ENCODE measurements at places on chromosomes 6 and 20.

DNA sequence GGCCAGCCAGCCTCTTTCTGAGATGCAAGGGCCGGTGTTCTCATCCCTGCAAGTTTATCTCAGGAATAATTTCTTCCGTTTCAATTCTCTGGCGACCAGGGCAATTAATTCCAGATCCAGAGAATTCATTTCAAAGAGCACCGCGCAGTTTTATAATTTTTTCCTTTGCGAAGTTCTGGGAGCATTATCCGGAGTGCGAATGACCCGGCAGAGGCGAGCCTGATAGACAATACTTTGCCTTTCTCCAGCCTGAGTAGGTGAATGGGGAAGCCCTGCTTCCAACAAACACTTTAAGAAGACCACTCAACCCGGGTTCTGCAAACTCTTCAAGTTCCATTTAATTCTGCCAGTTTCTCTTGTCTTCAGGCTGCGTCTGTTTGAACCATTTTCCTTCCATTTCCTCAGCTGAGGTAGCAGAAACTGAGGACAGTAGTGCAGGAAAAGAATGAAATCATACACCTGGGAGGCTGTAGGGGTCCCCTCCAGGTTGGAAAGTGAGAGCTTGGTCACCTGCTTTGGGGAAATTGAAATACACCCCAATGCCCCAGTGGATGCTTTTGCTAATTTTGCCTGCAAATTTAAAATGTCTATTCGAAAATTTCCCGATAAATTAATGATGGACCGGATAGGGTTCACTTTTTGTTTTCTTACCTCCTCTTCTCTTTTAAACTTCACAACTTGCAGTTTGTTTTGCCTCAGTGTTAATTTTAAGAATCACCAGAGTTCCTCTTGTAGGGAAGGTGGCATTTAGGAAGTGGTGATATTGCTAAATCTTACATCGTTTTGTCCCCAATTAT is 1.1 kb downstream of the VGLL2 start:
- DNase-seq = no peak

- no peak for DNase-seq
These were observed 5.6 kb upstream of the ZNF831 start for GRCh38 chr20:59157961-59158541.

DNA sequence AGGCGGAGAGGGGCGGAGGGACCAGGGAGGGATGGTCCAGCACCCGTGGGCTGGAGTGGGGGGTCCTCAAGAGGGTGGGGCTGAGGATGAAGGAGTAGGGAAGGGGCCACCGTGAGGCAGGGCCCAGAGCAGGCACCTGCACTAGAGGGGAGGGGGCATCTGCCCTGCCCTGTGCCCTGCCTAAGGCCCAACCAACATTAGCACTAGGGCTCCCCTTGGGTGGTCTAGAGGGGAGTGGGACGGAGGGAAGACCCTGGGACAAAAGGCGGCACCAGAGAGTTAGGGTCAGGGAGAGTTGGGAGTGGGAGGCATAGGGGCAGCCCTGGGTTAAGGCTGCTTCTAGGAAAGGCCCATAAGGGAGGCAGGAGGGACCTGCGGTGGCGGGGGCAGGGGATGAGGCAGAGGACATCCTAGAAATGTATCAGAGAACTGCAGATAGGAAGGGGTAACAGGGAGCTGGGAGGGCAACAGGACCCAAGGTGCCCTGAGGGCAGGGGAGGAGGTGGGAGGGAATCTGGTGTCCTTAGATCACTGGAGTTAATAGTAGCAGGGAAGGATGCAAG is 24.5 kb downstream of the HLA-F start:
- DNase-seq = no peak

DNA sequence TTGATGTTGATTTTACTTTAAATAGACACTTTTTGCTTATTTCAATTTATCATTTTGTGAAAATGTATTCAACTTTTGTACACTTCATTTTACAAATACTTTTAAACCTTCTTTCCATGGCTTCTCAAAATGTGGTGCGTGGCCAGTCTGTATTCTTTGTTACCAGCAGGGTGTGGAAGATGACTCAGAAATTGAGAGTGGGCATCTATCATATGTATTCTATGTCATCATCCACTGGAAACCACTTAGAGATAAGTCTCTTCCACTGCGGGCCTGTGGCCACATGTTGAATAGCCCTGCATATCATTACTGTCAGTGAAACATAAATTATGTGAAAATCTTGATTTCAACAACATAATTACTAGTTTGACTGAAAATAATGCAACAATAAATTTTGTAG is 52.6 kb upstream of the MC3R start:
- no peak for DNase-seq

GRCh38 chr6:21807299-21808044 is 213.9 kb downstream of the SOX4 start:
- DNase-seq = no peak

DNA sequence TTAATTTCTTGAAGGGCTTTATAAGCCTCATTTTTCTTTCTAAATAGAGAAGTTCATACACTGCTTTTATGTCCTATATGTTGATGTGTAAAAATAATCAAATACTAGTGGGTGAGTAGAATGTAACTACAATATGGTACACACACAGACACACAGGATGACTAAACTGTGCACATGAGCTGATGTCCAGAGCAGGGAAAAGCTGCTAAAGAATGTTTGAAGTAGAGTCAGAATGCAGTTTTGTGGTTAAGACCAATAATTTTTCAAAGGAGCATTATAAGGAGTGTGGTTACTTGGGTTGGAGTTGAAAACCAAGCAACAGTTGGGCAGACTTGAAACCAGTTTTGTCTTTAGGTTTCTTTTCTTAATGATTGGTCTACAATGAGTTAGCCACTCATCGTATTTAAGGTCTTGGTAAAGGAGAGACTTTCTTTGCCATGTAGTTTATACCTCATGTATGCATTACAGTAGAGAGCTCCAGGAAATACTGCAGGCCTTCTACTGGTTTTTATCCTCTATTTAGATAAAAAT is 196.6 kb downstream of the ESR1 start:
- no peak for DNase-seq

- DNase-seq = no peak
These were observed 29.2 kb upstream of the ZNFX1 start for GRCh38 chr20:49306903-49307620.

- DNase-seq = no peak
These were observed 762 bp upstream of the TCEA2 start for GRCh38 chr20:64062276-64062595.

DNA sequence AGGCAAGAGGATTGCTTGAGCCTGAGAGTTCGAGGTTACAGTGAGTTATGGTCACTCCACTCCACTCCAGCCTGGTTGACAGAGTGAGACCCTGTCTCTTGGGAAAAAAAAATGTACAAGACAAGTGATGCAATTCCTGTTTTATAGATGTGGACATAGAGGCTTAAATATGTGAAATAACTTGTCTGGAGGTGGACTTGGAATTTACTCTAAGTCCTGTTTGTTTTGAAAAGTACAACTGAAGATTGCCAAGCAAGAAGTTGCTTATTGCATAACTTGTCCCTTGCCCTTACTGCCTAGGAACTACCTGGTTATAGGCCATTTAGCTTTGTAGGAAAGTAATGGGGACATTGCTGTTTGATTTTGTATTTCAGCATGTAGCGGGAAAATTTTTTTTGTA is 26.0 kb upstream of the ADIG start:
- DNase-seq = no peak

DNA sequence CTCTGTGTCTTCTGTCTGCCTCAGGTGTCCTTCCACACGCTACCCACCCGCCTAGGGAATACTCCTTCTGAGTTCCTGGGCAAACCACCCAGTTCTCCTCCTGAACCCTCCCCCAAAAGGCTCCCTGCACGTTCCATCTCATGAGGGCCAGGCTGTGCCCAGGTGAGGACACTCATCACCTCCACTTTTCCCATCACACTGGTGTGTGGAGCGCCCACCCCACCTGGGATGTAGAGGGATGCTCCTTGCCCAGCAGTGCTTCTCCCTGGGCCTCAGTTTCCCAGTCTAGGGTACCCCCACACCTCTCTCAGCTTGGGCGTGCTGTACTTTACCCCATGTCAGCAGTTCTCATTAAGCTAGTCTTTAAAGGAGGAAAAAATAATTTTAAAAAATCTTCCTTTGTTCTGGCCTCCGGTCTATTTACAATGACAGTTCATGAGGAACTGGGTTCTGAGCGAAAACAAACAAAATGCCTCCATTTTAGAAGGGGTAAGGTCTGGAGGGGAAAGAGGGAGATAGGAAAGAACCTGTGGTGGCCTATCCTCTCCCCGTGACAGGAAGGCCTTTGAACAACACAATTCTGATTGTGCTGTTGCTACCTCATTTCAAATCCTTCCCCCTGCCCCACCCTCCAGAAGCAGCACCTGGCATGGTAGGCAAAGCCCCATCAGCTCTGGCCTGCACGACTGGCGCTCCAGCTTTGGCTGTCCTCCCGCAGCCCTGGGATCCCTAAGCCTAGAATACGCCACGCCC is 1.7 kb upstream of the C20orf203 start:
- no peak for DNase-seq

DNA sequence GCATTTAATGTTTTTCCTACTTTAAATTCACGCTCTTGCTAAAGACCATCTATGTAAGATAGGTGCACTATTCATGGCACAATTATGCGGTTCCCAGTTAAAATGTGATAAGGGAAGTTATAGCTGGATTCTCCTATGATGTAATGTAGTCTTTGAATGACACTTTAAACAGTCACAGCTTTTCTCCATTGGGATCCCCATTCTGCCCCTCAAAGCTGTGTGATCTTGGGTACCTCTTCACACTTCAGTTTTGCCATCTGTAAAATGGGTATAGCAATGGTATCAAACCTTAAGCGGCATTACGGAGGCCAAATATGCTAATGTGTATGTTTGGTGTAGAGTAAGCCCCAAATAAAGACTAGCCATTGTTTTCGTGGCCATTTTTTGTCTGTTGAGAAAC is 64.7 kb upstream of the ZNF217 start:
- DNase-seq = no peak

GRCh38 chr6:24188578-24189080 is 62.6 kb downstream of the NRSN1 start:
- DNase-seq = no peak

GRCh38 chr6:73796881-73797280 is 100.9 kb downstream of the CD109 start:
- DNase-seq = no peak

DNA sequence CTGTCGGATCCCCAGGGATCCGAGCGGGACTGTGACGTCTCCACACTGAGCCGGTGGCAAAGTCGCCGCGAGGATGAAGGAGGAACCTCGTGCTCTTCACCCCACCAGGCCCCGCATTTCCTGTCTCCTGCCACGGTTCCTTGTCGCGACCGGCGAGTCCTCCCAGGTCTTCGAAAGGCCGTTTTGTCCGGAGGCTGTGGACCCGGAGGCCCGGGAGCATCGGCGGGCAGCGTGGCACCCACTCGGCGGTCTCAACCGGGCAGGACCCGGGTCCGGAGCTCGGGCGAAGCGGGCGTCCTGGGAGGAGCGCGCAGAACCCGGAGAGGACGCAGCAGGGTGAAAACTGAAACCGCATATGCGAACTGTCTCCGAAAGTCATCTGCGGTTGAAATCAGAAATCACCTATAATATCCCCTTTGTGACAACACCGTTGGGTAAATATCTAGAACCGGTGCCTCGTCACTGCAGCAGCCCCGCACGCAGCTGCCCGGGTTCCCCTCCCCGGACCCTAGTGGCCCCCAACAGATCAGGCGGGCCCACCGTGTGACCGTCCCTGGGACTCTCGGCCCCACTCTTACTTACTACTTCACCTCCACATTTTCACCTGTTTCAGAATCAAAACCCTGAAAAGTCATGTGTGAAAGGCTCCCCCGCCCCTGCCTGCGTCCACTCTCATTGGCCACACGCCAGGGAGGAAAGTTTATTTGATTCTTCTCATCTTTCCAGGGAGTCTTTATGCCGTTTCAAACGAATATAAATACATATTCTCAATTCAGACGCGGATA is 3.1 kb upstream of the ULBP2 start:
- DNase-seq = peak; percentile 67

GRCh38 chr20:6157345-6157744 is 34.5 kb upstream of the FERMT1 start:
- DNase-seq = no peak

DNA sequence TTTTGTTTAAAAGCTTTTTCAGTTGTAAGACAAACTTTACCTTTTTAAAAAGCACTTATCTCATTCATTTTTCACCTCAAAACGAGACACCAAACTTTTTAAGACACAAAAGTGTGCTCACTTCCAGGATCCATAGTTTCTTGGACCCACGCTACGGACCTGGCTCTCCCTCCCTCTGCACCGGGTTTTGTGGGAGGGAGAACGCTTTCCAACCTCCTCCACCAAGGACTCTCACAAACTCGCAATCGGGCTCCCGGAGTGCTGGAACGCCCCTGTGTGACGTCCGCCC is 436 bp downstream of the CAGE1 start:
- DNase-seq = no peak

GRCh38 chr20:53281557-53282117 is 309.5 kb downstream of the TSHZ2 start:
- no peak for DNase-seq

DNA sequence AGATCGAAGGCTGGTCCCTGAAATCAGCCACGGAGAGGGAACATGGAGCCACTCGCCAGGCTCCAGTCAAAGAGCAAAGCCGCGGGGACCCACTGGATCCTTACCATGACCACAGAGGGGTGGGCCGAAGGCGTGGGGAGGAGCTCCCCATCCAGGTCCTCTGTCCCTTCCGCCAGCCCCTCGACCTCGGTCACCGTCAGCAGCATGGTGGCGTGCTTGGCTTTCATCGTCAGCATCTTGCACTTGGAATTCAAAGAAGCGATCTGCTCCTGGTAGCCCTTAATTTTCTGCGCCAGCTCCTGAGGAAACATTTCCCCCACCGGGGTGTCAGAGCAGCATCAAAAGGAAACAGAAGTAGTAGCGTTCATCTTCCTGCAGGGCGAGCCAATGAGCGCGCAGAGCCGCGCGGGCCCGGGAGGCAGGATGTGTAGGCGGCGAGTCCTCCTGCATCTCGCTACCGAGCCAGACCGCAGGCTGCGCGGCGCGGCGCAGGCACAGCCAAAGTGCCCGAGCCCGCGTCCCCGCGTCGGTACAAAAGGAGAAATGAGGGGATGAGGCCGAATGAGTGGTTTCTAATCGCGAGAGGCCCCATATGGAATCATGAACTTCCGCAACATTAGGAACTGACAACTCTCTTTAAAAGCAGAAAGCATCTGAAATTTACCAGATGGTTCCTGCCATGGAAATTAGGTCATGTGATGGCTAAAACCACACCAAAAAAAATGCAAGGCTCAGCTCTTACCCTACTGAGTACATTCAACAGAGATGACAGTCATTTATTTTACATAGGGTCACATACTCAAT is 335.2 kb downstream of the SYNE1 start:
- peak; percentile 81 for DNase-seq

DNA sequence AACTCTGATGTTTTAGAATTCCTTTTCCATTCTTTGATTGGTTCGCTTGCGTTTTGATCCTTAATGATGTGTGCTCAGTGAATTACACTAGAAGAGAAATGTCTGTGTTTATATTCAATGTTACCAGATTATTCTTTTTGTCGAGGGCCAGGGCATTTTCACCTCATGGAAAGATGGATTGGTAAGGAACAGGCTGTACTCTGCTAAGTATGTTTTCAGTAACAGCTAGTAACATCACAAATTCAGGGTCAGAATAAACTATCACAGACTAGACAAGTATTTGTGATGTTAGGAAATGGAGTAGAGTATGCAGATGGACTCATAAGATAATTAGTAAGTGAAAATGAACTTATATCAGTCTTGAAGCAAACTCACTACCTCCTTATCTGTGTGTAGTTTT is 235.6 kb downstream of the SOX4 start:
- no peak for DNase-seq

- DNase-seq = no peak
These were observed 11.6 kb downstream of the MAFB start for GRCh38 chr20:40677343-40677924.

- no peak for DNase-seq
These were observed 468.2 kb downstream of the MMUT start for GRCh38 chr6:48994811-48995210.
